ENCODE measurements at places on chromosomes 12 and 14.

GRCh38 chr12:48816143-48816854 is 2.0 kb upstream of the CACNB3 start:
- no peak for DNase-seq

DNA sequence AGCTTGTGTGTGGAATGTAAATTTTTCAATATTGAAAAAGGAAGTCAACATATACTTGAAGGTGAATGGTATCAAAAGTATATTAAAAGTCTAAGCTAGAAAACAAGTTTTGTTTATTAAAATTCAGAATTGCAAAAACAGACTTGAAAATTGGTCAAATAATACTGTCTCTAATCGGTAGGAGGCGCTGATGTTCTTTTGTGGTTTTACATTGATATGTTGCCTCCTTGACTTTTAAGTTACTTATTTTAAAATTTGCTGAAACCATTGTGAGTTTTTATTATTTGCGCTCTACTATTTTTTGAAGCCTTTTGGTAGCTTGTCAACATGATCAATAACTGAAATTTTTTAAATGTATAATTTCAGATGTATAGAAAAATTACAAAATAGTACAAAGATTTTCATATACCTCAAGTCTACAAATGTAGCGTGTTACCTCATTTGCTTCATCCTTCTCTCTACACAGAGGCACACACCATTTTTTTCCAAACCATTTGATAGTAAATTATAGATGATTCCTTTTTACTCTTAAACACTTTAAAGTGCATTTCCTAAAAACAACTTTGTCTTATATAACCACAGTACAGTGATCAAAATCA is 6.9 kb downstream of the RTRAF start:
- peak; percentile 65 for DNase-seq

- no peak for DNase-seq
These were observed 171.4 kb downstream of the TMTC3 start for GRCh38 chr12:88313554-88313953.

- DNase-seq, result no peak
These were observed 44.3 kb upstream of the OR10AD1 start for GRCh38 chr12:48247181-48247966.

GRCh38 chr14:101964297-101965180 is at the start of gene DYNC1H1:
TSS of gene DYNC1H1 (plus strand) at chr14:101964573. CDS start at chr14:101964692, 119 bp downstream.
- peak; percentile 89 for DNase-seq

GRCh38 chr12:125305231-125305630 is 240.0 kb downstream of the AACS start:
- DNase-seq, result no peak

GRCh38 chr12:22377731-22378496 is 43.4 kb upstream of the ST8SIA1 start:
- no peak for DNase-seq

GRCh38 chr14:38710881-38711280 is 392.2 kb downstream of the SEC23A start:
- no peak for DNase-seq

DNA sequence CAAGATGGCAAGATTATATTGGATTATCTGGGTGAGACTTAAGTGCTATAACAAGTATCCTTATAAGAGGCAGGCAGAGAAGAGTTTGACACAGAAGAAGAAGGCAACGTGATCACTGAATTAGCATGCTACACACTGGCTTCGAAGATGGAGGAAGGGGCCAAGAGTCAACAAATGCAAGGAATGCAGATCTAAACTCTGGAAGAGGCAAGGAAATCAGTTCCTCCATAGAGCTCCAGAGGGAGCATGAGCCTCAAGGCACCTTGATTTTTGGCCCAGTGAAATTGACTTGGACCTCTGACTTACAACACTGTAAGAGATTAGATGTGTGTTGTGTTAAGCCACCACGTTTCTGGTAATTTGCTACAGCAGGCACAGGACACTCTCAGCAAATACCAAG is 536.4 kb upstream of the SEL1L start:
- no peak for DNase-seq

GRCh38 chr14:56894591-56894991 is 84.3 kb upstream of the OTX2 start:
- DNase-seq, result no peak

DNA sequence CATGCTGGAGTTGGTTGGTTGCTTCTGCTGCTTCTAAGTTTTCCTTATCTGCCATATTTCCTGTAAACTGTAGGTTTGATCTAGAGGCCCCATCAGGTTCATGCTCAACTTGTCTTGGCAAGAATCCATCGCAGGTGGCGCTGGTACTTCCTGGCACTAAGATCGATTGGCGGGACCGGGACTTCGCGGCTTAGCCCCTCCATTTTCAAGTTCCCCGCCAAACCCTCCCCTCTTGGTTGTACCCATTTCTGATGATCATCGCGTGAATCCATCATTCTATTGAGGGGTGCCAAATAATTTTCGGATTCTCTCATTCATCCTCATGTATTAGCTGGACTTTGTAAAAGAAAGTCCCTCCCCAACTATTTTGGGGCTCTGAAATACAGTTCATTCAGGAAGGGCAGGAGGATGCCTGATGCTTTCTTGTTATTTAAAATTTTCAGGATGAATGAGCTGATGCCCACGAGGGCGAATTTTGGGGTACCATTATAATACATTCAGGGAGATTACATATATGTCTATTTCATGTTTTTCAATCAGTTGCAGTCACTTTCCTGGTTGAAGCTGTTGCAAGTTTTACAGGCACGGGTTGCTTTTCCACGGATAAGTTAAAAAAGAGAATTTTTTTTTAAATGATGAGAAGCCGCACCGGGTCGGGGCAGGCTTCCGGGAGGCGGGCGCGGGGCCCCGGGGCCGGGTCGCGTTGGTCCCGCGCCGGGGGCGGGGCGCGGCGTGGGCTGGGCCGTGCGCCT is 395 bp upstream of the BRI3BP start:
- DNase-seq, result peak; percentile 89

GRCh38 chr12:18797604-18798003 is 59.7 kb downstream of the CAPZA3 start:
- no peak for DNase-seq

DNA sequence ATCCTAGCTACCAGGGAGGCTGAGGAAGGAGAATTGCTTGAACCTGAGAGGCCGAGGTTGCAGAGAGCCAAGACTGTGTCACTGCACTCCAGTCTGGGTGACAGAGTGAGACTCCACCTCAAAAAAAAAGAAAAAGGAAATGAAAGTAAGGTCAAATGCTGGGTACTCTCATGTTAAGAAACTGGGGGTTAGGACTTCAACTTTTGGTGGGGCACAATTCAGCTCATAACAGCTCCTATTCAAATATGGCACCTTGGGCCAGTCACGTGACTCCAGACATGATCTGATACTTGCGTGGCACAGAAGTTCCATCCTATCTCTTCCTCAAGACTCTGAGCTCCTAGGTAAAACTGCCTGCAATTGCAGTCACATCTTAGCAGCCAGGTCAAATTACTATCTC is 142.7 kb downstream of the EGLN3 start:
- no peak for DNase-seq

DNA sequence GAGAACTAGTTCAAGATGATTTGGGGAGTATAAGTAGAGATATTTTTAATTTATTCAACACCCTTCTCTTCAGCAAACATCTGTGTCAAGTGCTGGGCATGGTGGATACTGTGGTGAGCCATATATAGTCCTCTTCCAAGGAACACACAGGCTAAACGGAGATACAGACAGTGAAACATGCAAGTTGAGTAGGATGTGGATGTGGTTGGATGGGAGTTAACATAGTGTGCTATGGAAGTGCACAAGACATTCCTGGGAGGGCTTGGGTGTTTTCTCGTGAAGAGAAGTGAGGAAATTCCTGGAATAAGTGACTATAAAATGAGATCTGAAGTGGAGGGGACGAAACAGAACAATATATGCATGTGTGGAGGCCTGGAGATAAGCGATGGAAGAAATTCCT is 181.1 kb upstream of the NPAS3 start:
- no peak for DNase-seq

GRCh38 chr14:95562892-95563685 is 28.2 kb downstream of the GLRX5 start:
- no peak for DNase-seq

- no peak for DNase-seq
These were observed 106.3 kb downstream of the SCARB1 start for GRCh38 chr12:124757329-124757728.

GRCh38 chr14:36111822-36112583 is 64.5 kb downstream of the PTCSC3 start:
- no peak for DNase-seq

DNA sequence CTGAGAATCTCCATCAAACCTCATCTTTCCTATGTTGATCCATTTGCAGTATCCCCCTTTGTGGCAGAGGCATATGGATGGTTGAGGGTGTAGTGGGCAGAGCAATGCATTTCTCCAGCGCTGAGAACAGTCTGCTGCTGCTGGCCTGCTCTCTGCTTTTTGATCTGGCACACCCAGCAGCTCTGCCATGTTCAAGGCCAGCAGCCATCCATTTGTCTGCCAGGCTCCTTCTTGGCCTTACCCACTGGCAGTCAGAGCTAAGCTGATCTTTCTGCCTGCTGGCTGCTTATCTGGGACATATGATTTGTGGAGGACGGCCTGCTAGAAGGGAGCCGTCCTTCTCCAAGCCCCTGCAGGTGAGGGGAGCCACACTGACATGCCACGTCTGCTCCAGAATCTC is 17.0 kb downstream of the NPC2 start:
- no peak for DNase-seq

DNA sequence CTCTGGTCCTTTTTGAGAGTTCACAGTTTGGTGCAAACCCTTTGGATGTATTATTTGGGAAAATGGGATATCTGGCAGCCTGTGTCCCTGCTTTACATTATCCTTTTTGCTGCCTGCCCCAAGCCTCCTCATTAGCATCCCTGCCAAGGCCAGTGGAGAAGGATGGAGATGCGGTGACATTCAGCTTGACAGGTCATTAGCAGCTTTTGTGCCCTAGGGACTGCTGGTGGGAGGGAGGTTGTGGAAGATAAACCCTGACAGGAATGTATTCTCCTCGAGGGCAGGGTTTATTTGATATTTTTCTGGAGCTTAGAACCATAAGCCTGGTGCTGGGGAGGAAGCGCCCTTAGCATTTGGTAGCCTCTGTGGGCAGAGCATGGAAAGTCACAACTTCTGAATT is 49.3 kb downstream of the PTPN11 start:
- no peak for DNase-seq

DNA sequence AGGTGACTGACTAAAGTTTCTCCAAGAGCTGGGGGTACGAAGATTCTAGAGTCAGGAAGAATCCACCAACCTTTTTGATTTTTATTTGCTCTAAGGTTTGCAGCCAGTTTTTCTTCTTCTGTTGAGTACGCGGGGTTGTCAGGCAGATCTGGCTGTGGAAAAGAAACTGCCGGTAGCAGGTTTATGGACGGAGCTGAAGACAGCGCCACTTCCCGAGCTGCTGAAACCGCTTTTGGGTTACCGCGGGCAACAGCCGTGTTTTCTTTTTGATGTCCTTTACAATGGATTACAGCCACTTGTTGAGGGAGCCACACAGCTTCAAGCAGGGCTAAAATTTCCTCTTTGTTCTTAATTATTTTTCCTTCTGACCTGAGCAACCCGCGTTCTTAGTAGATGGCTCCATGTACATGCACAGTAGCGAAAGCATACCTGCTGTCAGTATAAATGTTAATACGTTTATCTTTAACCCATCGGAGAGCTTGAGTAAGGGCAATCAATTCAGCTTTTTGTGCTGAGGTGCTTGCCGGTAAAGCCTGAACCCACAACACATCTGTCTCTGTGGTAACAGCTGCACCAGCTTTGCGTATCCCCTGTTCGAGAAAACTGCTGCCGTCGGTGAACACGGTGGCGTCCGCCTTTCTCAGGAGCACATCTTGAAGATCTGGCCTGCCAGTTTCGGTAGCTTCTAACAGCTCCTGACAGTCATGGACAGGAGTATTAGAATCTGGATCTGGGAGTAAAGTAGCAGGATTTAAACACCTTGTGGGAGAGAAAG is 674.3 kb downstream of the TMEM121 start:
- DNase-seq, result no peak

DNA sequence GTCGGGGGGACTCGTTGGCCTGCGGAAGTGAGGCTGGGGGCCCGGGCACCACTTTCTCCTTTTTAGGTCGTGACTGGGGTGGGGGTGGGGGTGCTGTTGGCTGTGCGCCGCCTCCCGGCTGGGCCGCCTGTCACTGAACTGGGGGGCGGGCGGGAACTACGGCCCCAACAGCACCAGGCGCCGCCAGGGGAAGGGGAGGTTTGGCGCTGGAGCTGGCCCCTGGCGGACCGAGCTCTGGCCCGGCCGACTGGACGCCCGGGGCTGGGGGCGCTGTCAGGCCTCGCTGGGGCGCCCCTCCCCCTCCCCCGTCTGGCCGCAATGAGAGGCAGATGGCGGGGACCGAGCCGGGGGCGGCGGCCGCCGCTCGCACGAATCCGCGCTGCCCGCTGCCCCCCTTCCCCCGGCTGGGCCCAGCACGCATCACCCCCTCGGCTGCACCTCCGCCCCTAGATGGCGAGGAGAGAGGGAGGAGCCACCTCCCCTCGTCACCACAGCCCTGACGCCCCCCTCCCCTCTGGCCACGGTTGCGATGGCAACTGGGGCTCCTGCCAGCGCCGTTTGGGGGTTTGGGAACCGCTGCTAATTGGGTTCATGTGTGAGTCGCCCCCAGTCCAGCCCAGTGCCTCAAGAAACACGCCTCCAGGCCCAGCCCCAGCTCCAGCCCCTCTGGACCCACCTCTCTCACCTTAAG is 723 bp downstream of the NFATC4 start:
- peak; percentile 42 for DNase-seq
